Lower lobe of right lung (tissue), 2 donors: ENCODE measurements at places on chromosomes 16 and 17.
A peak's percentile ranks its signal among the peaks of the same experiment; 100 is the strongest.

DNA sequence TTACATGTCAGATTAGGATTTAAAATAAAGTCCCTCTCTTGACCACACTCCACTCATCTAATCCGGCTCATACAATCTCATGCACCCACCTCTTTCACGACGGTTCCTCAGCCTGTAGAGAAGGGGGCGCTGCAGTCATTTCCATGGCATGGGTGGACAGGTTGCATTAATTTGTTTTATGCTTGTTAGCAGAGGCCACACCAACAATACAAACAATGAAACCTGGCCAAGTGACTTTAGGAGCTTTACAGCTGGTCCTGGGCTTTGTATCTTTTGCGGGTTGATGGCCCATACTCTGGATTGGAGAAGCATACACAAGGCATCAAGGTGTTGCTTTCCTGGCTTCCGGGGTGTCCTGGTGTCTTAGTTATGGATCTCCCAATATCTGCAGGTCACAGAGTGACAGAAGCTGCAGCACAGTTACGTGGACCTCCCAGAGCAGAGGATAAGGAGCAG lies 9.7 kb upstream of the SNF8 start:
- H3K27me3 ChIP-seq: peaks cover 37% of the 10 kb centered on the region
- no peaks in the 10 kb centered on the region for H3K36me3 ChIP-seq
- H3K4me1 ChIP-seq: no peaks in the 10 kb centered on the region

DNA sequence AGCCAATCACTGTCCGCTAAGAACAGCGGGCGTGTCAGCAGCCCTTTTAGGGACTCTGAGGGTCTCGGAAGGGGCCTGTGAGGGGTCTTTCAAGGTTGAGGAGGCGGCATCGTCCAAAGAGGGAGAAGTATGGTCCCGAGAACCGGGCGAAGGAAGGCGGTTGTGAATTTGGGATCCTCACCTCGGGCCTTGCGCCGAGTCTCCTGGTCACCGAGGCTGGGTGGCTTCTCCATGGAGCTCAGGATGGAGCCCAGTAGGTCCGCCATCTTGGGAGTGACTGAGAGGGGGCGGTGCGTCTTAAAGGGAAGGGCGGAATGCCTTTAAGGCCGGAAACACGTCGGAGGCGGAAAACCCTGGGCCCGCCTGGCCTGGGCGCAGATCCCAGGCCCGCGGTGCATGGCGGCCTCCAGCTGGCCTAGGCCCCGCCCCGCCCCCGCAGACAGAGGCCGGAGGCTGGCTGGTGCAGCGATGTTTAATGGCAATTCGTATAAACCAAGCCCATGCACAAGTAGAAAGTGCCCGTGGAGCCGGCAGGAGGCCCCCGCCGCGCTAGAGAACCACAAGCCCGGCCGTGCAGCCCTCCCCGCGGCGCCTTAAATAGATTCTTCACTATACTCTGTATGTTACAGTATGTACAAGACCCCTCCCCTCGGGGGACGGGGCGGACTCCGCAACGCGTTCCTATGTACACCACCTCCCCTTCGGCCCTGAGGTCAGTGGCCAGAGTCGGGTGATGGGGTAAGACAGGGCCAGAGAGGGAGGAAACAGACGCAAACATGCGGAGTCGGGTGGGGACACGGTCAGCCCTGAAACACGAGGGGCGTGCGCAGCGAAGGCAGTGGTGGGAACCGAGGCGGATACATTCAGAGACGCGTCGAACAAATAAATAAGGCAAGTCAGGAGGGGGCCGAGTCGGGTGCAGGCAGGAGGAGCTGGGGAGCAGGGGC lies at the start of gene SPAG7:
Gene SPAG7 (minus strand): TSS at position 279 of the 947 bp plus-strand sequence. CDS start 13 bp downstream, at position 266.
- DNase-seq: peak; percentile 96
- H3K4me1 ChIP-seq: peaks cover 41% of the 10 kb centered on the region
- H3K27ac ChIP-seq: peak within 1 kb of the TSS; percentile 93
- H3K36me3 ChIP-seq: peaks cover 37% of the 10 kb centered on the region
- H3K27me3 ChIP-seq: no peaks in the 10 kb centered on the region

GRCh38 chr17:83155128-83156121 lies 76.0 kb downstream of the METRNL start:
- peaks cover 5% of the 10 kb centered on the region for H3K27me3 ChIP-seq
- H3K4me3 ChIP-seq: no peak overlapping the region
- H3K27ac ChIP-seq: no peak overlapping the region
- H3K36me3 ChIP-seq: no peaks in the 10 kb centered on the region

DNA sequence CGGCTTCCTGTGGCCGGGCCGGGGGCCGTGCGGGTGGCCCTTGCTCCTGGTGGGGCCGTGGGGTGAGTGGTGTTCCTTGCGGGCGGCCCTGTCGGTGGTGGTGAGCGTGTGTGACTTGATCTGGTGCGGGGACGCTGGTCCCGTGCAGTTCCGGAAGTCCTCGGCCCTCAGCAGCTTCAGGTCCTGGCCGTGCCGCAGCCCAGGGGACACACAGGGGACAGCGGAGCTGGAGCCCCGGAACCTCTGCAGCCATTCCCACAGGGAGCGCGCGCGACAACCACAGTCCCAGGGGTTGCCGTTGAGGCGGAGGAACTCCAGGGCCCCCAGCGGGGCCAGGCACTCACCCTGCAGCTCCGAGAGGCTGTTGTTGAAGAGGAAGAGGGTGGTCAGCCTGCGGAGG lies 88.4 kb downstream of the RTN4RL1 start:
- no peak overlapping the region for H3K27ac ChIP-seq
- H3K36me3 ChIP-seq: no peaks in the 10 kb centered on the region
- H3K4me3 ChIP-seq: no peak overlapping the region
- no peak for DNase-seq
- peaks cover 16% of the 10 kb centered on the region for H3K4me1 ChIP-seq

DNA sequence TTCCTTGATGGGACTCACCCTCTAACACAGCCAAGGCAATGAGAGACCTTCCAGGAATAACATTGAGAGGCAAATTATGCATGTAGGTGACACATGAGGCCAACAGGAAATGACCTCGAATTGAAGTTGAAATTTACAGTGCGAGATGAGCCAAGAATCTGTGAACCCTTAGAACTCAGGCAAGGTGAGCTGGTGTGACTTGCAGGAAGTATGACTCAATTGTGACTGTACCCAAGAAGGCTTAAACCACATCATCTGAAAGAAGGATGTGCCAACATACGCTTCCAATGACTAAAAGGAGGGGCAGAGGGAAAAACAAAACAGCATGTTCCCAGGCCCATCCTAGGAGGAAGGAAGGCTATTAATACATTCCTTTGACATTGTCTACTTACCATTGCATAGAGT lies 44.8 kb downstream of the PITPNC1 start:
- no peak for DNase-seq
- H3K36me3 ChIP-seq: no peaks in the 10 kb centered on the region
- H3K4me1 ChIP-seq: peaks cover 26% of the 10 kb centered on the region
- no peaks in the 10 kb centered on the region for H3K27me3 ChIP-seq
- peak overlapping the region; percentile 73 for H3K27ac ChIP-seq

GRCh38 chr17:57993471-57994365 lies 5.7 kb upstream of the VEZF1 start:
- no peak overlapping the region for H3K4me3 ChIP-seq
- H3K36me3 ChIP-seq: peaks cover 14% of the 10 kb centered on the region
- no peak for DNase-seq
- H3K4me1 ChIP-seq: peaks cover 36% of the 10 kb centered on the region
- H3K27me3 ChIP-seq: no peaks in the 10 kb centered on the region
- H3K27ac ChIP-seq: no peak overlapping the region

GRCh38 chr16:56520251-56520577 lies 390 bp upstream of the BBS2 start:
- no peak for DNase-seq
- H3K4me3 ChIP-seq: peak overlapping the region; percentile 95
- no peaks in the 10 kb centered on the region for H3K27me3 ChIP-seq
- H3K27ac ChIP-seq: peak overlapping the region; percentile 88
- H3K4me1 ChIP-seq: peaks cover 27% of the 10 kb centered on the region
- no peaks in the 10 kb centered on the region for H3K36me3 ChIP-seq

DNA sequence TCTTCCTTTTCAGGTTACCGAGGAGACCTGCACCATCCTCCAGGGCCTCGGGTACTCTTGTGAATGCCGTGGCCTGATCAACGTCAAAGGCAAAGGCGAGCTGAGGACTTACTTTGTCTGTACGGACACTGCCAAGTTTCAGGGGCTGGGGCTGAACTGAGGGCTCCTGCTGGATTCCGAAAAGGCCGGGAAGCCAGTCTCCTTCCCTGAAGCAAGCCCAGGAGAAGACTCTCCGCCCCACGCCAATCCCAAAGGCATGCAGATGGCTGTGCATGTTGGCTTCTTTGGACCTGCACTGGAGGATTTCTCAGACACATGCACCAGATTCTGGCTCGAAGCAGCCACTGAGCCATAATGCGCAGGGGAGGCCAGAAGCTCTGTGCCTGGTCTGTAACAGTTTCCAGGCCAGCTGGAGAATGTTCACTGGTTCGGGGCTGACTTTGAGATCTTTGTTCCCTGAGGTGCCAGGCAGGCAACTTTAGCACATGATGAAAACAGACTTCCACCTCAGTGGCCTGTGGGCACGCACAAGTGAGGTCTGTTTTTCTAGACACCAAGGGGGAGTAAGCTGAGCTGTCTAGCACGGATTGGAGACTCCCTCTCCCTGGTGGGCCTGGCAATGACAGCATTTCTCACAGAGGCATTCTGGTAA lies 49.1 kb downstream of the ADCY7 start:
- H3K36me3 ChIP-seq: peaks cover 97% of the 10 kb centered on the region
- DNase-seq: peak; percentile 32
- H3K4me1 ChIP-seq: no peaks in the 10 kb centered on the region
- no peaks in the 10 kb centered on the region for H3K27me3 ChIP-seq
- no peak overlapping the region for H3K4me3 ChIP-seq

GRCh38 chr16:53937161-53937880 lies 233.4 kb downstream of the FTO start:
- H3K4me1 ChIP-seq: no peaks in the 10 kb centered on the region
- no peak for DNase-seq
- no peak overlapping the region for H3K27ac ChIP-seq
- H3K27me3 ChIP-seq: no peaks in the 10 kb centered on the region

GRCh38 chr17:81218991-81219390 lies 3.8 kb downstream of the CEP131 start:
- no peak overlapping the region for H3K4me3 ChIP-seq
- DNase-seq: no peak
- H3K36me3 ChIP-seq: peaks cover 4% of the 10 kb centered on the region
- no peaks in the 10 kb centered on the region for H3K27me3 ChIP-seq
- H3K4me1 ChIP-seq: peaks cover 22% of the 10 kb centered on the region

- H3K36me3 ChIP-seq: no peaks in the 10 kb centered on the region
- H3K4me3 ChIP-seq: peak overlapping the region; percentile 81
- peak overlapping the region; percentile 98 for H3K27ac ChIP-seq
- DNase-seq: peak; percentile 61
- H3K27me3 ChIP-seq: no peaks in the 10 kb centered on the region
Measured at GRCh38 chr17:64130559-64131001, 636 bp upstream of the ERN1 start.

DNA sequence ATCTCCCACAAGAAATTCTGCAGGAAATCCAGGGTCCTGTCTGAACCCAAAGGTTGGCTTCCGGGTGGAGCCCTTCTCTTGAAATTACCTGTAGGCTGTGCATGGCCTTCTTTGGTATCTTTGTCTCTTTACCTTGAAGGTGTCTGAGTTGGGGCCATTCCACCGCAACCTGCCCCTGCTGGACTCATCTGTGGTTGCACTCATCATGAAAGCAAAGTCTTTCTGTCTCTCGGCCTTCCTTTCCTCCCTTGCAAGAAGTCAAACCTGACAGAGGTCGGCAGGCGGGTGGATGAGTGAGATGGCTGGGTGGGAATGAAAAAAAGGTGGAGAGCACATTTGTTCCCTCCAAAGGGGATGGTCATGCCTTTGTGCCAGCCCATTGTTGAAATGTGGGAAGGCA lies 25.1 kb downstream of the SALL1 start:
- H3K4me3 ChIP-seq: no peak overlapping the region
- no peaks in the 10 kb centered on the region for H3K4me1 ChIP-seq
- peaks cover 19% of the 10 kb centered on the region for H3K27me3 ChIP-seq

DNA sequence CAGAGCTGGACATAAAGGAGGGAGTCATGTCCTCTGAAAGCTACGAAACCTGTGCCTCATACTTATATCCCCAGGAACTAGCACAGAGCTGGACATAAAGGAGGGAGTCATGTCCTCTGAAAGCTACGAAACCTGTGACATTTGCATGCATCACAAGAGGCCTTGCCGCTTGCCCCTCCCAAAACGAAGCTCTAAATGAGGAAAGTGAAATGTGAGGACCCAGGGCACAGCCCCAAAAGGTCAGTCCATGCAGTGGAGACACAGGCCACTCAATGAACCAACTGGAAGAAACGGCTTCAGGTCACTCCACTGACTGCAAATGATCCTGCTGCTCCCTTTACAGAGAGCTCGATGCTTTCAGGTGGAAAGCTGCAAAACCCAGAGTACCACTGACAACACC lies 38.3 kb downstream of the COG7 start:
- H3K4me1 ChIP-seq: no peaks in the 10 kb centered on the region
- no peaks in the 10 kb centered on the region for H3K27me3 ChIP-seq
- DNase-seq: no peak
- H3K4me3 ChIP-seq: no peak overlapping the region
- H3K36me3 ChIP-seq: peaks cover 86% of the 10 kb centered on the region
- no peak overlapping the region for H3K27ac ChIP-seq

- no peak overlapping the region for H3K27ac ChIP-seq
- no peaks in the 10 kb centered on the region for H3K36me3 ChIP-seq
- DNase-seq: no peak
- H3K4me1 ChIP-seq: no peaks in the 10 kb centered on the region
Measured at GRCh38 chr16:70608521-70608920, 37.8 kb upstream of the IL34 start.

DNA sequence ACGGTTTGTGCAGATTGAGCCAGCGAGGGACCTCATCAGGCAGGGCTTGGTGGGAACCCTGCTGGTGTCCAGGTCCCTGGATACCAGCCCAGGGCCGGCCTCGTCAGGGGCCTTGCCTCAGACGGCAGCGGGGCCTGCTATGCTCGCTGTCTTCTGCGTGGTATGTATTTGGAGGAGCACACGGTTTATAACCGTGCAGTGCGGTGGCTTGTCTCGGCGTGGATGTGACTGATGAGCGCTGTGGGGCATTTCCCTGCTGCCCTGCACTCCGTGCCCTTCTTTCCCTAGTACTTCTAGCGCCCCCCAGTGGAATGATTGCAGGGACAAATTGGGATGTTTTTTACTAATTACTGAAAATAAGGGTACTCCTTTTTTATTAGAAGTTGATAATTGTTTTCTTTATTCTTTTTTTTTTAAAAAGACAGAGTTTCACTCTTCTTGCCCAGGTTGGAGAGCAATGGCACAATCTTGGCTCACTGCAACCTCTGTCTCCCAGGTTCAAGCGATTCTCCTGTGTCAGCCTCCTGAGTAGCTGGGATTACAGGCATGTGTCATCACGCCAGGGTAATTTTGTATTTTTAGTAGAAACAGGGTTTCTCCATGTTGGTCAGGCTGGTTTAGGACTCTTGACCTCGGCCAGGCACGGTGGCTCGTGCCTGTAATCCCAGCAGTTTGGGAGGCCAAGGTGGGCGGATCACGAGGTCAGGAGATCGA lies 15.3 kb downstream of the TBCD start:
- peak; percentile 47 for DNase-seq
- no peak overlapping the region for H3K4me3 ChIP-seq

GRCh38 chr17:18921912-18922451 lies 30.0 kb upstream of the SLC5A10 start:
- peaks cover 20% of the 10 kb centered on the region for H3K4me1 ChIP-seq
- peaks cover 20% of the 10 kb centered on the region for H3K36me3 ChIP-seq
- H3K27ac ChIP-seq: no peak overlapping the region
- H3K27me3 ChIP-seq: no peaks in the 10 kb centered on the region
- H3K4me3 ChIP-seq: no peak overlapping the region
- no peak for DNase-seq

GRCh38 chr17:61189968-61190367 lies 209.7 kb upstream of the TBX2 start:
- DNase-seq: no peak
- no peaks in the 10 kb centered on the region for H3K36me3 ChIP-seq
- no peaks in the 10 kb centered on the region for H3K4me1 ChIP-seq
- no peak overlapping the region for H3K27ac ChIP-seq
- H3K4me3 ChIP-seq: no peak overlapping the region
